Stimulated activated CD8-positive, alpha-beta memory T cell treated with anti-CD3 and anti-CD28 coated beads, Interleukin-7, amount 100 ng/mL, for 1 hour (primary cell): ENCODE measurements at places on chromosomes 4 and X.
A peak's percentile ranks its signal among the peaks of the same experiment; 100 is the strongest.

DNA sequence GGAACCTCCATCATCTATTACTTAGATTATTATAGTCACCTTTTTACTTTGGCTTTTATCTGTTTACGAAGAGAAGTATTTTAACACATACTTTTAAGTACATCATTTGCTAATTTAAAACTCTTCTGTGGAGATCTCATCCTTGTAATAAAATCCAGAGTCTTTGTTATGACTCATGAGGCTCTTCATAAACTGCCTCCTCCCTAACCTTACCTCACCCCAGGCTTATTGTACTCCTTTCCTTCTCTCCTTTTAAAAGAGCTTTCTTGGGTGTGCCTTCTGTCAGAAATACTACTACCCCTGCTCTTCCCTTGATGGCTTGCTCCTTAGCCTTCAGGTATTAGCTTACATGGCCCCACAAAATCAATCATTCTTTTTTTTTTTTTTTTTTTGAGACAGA, 6.6 kb downstream of the ARL9 start:
- no peak for DNase-seq

GRCh38 chrX:150547375-150548115, 20.9 kb upstream of the MTM1 start:
- DNase-seq: no peak

GRCh38 chr4:118353534-118354030, 779 bp upstream of the PRSS12 start:
- DNase-seq: no peak

GRCh38 chr4:184550476-184550875, 76.1 kb upstream of the IRF2 start:
- no peak for DNase-seq

DNA sequence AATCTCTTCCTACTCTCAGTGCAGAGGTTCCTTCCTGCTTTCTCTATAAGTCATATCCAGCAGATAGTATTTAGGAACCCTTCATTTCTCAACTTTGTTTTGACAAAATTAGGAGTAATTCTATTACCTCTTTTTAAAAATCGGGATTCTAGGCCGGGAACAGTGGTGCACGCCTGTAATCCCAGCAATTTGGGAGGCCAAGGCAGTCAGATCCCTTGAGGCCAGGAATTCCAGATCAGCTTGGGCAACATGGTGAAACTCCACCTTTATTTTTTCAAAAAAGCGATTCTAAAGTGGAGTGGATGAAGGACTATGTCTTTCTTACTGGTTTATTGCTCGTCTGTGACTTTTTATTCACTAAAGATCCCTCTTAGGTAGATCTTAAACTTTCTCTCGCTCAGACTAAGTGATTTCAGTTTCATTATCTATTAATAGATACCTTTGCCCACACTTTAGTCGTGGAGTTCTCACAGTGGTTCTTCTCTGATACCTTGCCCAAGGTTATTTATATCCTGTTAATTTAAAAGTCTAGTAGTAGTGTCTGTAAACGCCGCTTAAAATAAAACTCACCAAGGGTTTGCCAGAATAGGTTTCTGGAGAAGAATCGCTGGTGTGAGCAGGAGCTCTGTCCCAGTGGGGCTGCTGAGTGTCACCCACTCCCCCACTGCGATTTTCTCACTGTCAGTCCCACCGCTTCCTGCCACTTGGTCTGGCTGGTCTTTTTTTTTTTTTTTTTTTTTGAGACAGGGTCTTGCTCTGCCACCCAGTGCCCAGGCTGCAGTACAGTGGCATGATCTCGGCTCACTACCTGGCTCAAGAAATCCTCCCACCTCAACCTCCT, 27.0 kb upstream of the TMEM131L start:
- peak; percentile 12 for DNase-seq

- no peak for DNase-seq
Observed at GRCh38 chr4:8051644-8052043, 107.0 kb downstream of the ABLIM2 start.

- no peak for DNase-seq
Observed at GRCh38 chr4:35541146-35541887, 703.0 kb downstream of the ARAP2 start.

- no peak for DNase-seq
Observed at GRCh38 chr4:156018383-156018782, 64.7 kb upstream of the CTSO start.

DNA sequence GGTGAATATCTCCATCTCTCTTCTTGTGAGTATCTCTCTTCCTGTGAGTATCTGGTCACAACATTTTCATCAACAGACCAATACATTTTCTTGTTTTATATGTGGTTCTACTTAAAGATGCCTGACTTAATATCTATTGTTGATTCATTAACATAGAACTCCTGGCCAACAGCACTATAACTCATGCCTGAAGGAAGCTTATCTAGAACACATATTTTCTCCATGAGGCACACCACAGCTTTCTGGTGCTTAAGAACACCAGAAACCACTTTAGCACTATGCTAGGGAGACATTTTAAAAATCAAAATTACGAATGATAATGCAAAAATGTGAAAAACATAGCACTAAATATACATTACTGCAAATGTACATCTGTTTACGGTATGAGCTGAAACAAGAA, 190.4 kb downstream of the GABRB1 start:
- DNase-seq: no peak

DNA sequence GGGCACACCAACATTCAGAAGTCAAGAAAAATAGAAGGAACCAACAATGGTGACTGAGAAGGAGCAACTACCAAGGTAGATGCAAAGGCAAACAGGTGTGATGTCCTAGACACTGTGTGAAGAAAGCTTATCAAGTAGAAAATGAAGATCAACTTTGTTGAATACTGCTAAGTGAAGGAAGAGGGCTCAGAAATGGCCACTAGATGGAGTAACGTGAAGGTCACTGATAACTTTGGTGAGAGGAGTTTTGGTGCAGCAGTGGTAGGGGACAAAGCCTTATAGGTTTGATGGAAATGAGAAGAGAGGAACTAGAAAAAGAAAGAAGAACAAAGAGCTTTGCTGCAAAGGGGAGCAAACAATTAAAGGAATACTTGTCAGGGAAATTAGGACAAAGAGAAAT, 23.5 kb downstream of the OTC start:
- DNase-seq: no peak

DNA sequence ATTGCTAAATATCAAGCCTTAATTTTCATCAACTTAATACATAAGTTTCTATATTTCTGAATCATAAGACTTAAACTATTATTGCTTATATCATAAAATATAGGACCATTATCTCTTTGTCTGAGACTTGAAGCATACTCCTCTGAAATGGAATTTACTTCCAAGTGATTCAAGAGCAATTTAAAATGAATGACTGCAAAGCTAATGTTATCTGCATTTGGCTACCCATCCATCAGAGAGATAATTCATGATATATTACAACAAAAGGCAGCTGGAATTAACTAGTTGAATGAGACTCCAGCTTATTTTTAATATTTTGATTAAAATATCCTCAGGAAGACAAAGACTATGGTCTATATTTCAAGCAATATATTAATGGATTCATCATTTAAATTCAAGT, 208.6 kb downstream of the UNC5C start:
- DNase-seq: no peak

DNA sequence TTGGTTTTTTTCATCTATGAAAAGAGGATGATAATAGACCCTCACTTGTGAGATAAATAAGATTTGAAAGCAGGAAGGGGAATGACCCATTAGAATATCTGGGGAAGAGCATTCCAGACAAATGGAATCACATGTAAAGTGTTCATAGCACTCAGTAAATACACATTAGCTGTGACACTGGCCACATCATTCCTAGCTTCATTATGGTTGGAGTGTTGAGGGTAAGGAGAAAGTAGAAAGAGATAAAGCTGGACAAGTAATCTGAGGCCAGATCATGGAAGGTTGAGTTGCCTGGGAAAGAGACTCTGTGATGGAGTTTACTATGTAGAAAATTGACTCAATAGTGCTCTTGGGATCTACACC, 6.9 kb upstream of the PGRMC1 start:
- no peak for DNase-seq

- no peak for DNase-seq
Observed at GRCh38 chrX:16433021-16433420, 216.9 kb upstream of the S100G start.

DNA sequence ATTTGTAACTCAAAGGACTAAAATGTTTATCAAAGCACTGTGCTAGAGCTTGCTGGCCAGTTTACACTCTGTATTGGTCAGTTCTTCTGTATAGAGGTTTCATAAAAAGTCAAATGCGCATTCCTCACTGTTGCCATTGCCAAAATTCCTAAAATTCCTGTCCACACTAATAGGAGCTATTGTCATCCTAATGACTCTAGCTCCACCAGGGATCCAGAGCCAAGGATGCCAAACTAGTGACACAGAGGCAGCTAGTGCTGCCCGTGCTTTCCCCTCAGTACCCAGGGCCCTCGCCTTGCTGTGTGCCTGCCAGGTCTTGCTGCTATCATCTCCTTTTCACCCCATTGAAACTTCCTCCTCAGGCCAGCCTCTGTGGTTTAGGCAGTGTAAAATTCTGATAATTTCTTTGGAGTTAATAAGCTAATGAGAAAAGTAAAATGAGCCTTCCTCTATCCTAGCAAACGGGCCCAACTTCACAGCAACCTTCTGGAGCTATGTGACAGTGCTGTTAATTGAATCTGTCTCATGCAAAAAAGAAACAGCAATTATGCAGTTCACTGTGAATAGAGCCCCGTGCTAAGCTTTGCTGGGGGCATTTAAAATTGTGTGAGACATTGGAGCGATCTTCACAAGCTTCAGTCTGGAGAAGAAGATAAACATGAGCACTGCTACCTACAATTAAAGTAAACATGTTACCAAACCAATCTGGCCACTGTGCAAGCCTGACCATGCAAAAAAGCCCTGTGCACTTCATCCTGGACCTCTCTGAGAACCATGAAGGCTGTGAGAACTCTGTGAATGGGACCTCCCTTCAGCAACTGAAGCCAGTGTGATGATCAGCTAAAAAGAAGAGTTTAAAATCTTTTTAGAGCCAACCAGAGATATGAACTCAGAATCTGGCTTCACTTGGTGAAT, 43.1 kb upstream of the FGF2 start:
- DNase-seq: no peak

GRCh38 chr4:48906206-48907173, at the start of gene OCIAD2:
OCIAD2 (minus strand) TSS chr4:48906774; CDS start chr4:48904549, 2,225 bp downstream.
- peak; percentile 70 for DNase-seq

- no peak for DNase-seq
Observed at GRCh38 chrX:9832811-9833210, 46.6 kb downstream of the SHROOM2 start.

- DNase-seq: no peak
Observed at GRCh38 chrX:96474741-96475125, 209.9 kb upstream of the DIAPH2 start.

DNA sequence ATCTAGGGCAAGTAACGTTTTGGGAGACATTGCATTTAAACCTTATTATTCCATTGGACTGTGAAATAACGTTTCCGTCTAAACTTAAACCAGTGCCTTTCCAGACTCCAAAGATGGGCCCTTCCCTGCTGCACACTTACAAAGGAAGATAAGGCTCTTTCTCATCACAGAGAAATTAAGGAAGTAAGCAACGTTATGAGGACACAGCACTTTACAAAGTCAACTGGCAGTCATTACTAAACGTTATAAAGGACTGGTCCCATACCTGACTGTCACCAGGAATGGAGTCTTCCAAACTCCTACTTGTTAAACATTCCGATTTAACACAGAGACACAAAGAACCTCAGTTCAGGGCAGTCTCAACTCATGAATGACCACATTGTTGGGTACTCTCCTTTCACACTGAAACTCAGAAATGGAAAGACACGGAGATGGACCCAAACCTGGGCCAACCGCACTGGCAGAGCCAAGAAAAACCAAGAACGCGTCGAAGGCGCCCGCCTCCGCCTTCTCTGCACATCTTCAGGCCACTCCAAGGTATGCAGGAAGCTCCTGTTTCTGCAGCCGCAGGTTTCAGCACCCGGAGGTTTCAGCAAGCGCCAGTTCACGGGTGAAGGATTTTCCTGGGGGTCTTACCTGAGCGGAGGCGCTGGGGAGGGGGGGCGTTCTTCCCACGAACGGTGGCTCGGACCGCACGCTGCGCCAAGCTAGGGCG, 670 bp downstream of the PAPSS1 start:
- no peak for DNase-seq

DNA sequence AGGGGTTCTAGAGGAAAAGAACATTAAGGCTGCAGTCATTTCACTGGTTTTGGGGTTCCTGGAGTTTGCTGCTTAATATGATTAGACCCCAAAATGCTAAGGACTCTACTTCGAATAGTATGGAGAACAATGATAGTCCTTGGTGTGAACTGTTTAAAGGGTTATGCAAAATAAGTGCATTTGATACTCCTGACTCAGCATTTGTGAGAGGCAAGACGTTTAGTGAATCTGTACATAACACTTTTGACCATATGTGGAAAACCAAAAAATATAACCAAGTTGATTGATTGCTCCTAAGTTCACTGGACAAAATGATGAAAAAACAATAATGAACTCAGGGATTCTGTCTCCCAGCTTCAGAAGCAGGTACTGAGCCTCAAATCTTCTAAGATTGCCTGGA, 414.1 kb downstream of the SH3BGRL start:
- no peak for DNase-seq

GRCh38 chr4:72446353-72447055, 122.5 kb downstream of the ADAMTS3 start:
- no peak for DNase-seq

DNA sequence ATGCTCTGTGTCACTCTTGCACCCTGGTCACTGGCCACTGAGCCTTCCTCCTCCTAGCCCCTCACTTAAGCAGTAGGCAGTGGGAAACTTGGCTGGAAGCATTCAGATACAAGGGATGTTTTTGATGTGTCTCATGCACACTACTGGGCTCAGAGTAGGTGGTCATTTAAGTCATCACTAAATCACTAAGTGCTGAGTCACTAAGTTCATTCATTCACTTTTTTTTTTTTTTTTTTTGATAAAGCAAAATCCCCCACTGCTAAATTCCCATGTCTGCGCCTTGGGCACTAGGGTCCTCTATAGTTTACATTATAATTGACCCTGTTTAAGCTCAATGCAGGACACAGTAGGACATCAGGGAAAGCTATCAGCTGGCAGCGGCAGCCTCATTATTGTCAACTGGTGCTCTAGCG, 182.4 kb upstream of the MBNL3 start:
- no peak for DNase-seq

DNA sequence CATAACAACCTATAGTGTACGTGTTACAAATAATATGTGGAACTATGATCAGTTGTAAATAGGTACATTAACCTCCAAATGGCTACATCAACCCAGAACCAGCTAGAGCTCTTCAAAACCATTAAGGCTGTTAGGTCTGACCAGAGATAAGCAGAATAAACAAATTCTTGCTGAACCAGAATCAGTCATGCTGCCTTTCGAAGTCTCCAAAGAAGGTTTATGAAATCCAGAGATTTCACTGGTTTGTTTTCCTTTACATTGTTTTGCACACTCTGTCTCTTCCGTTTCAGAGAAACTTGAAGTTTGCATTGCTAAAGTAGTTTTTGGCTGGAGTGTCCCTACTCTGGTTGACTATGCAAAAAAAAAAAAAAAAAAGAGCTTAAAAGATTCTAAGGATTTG, 177.3 kb upstream of the SLIT2 start:
- DNase-seq: no peak

DNA sequence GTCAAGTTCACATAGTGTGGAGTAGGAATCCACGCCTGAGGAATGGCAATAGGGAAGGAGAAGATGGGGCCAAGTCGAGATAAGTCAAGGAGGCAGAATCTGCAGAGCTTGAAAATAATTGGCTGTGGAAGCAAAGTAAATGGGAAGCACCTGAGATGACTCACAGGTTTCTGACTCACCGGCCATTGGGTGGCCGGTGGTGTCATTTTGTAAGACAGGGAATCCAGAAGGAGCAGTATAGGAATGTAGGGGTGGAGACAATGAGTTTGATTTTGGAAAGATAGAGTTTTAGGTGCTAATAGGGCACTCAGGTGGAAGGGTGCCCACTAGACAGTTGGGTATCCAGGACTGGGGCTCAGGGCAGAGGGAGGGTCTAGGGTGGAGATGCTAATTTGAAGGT, 201.0 kb upstream of the MAMLD1 start:
- no peak for DNase-seq
